ENCODE measurements at places on chromosomes 7 and 10.

DNA sequence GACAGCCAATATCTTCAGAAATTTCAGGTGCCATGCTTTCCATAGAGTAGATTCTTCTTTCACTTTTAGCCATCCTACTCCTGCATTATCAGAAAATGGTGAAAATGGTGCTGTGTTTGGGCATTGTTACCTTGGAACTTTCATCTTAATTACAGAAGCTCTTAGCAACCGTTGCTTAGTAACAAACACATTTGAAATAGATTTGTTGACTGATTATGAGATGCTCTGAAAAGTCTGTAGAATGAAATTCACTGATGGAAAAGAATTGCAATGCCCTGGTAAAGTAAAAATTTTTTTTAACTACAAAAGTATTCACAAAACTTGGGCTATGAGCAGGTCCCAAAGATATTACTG lies 249.3 kb upstream of the NEBL start:
- no peak for DNase-seq

GRCh38 chr7:44212018-44212417 lies 11.2 kb downstream of the YKT6 start:
- no peak for DNase-seq

DNA sequence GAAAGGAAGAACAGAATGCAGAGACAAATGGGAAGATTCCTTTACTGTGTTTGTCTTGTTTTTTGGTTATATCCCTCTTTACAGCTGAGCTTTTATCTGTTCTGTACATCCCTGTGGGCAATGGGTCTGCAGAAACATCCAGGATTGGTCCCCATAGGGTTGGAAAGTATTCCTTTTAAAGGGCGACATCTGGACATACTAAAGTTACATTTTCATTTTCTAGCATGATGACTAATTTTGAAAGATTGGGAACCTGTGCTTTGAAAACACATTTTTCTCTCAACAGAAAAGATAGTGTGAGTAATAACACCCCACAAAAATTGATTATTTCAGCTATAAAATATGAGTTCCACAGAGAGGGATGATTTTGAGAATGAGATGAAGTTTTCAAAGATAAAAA lies 435.8 kb downstream of the GPAM start:
- no peak for DNase-seq

DNA sequence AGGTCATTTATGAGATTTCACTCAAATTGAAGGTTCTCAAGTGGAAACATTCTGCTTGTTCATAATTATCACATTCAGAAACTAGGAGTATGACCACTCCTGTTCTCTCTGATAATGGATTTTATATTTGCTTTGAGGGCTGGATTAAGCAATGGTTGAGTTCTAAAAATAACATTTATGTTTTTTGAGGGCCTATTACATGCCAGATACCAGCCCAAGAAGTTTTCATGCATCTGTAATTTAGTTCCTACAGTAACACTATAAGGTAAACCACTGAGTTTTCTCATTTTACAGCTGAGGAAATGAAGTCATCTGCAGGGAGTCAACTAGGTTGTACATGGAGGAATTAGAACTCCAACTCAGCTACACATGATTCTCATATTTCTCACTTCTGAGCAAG lies 25.5 kb upstream of the NKX2-3 start:
- DNase-seq = no peak

GRCh38 chr10:30529373-30529998 lies 95.5 kb downstream of the MAP3K8 start:
- DNase-seq = no peak

DNA sequence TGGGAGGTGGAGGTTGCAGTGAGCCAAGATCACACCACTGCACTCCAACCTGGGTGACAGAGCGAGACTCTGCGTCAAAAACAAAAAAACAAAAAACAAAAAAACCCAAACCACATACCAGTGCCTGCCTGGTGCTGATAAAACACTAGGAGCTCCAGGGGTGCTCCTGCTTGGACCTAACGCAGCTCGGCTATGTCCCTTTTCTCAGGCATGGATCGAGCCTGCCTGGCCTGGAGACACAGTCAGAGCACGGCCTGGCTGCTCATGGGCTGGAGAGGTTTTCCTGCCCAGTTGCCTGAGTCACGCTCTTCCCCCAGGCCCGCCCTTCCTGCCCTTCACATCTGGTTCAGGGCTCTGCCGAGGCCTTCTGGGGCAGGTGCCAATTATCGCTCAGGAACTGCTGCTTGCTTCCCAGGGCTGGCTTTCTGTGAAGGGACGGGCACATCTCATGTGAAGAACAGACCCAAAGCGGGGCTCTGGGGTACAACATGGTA lies 12.6 kb upstream of the NPFFR1 start:
- DNase-seq = peak; percentile 73

DNA sequence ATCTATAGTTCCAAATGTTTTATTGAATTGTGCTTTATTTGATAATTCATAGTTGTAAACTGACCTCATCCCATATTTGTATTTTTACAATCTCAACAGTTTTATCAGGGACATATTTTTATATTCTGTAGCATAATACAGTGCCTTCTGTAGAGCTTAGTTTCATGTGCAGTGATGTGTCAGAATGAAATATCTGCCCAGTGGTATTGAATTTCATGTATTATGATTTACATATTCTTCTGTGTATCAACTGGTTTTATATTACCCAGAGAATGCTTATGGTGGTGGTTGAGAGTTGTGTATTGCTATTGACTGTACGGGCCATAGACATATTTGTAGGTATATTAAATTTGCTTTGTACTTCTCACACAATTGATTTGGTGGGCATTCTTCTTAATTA lies 89.9 kb downstream of the KAT6B start:
- no peak for DNase-seq

GRCh38 chr7:155168597-155169480 lies 98.7 kb downstream of the HTR5A start:
- DNase-seq = peak; percentile 11

DNA sequence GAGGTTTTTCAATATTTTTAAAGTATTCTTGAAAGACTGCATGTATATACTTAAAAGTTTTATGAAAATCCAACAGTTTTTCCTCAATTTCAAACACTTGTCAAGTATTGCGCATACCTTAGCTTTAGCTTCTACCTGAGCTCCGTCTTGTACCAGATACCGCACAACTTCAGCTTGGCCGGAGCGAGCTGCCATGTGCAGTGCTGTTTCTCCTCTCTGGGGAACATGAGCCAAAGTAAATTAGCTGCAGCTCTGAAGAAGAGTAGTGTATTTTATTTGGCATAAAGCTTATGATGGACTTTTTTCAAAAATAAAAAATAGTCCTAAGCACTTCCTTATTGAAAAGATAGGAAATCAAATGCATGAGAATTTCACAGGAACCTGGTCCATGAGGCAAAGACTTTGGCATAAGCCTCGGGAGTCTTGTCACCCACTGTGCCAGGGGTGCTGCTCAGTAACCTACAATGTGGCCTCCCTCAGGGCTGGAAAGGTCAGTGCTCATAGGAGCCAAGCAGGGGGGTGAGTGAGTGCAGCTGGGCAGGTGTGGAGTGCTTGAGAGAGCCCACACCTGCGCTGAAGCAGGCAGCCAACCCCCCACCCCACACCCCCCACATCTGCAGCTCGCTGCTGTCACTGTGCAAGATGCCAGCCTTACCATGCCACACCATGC lies 189.5 kb downstream of the ANK3 start:
- DNase-seq = no peak

- DNase-seq = no peak
Measured at GRCh38 chr7:2520761-2521290, 1.3 kb downstream of the LFNG start.

- peak; percentile 70 for DNase-seq
Measured at GRCh38 chr10:17112566-17112965, 17.0 kb downstream of the CUBN start.

- no peak for DNase-seq
Measured at GRCh38 chr10:32318476-32318896, 28.5 kb downstream of the EPC1 start.

GRCh38 chr10:113111900-113112853 lies 162.1 kb downstream of the TCF7L2 start:
- DNase-seq = peak; percentile 39

Measured in mammary epithelial cell (primary cell).